Breast epithelium (tissue), 4 donors: ENCODE measurements at places on chromosomes 7 and 10. TPM values are rescaled to one million over a fixed set of nuclear protein-coding genes. Genes with fewer than 3 reads are reported as not detected.
A peak's percentile ranks its signal among the peaks of the same experiment; 100 is the strongest.

- no peak for DNase-seq
Observed at GRCh38 chr7:151381348-151382078, 28.3 kb downstream of the WDR86 start.

- DNase-seq, result no peak
Observed at GRCh38 chr10:34999532-34999931, 90.6 kb downstream of the CUL2 start.

DNA sequence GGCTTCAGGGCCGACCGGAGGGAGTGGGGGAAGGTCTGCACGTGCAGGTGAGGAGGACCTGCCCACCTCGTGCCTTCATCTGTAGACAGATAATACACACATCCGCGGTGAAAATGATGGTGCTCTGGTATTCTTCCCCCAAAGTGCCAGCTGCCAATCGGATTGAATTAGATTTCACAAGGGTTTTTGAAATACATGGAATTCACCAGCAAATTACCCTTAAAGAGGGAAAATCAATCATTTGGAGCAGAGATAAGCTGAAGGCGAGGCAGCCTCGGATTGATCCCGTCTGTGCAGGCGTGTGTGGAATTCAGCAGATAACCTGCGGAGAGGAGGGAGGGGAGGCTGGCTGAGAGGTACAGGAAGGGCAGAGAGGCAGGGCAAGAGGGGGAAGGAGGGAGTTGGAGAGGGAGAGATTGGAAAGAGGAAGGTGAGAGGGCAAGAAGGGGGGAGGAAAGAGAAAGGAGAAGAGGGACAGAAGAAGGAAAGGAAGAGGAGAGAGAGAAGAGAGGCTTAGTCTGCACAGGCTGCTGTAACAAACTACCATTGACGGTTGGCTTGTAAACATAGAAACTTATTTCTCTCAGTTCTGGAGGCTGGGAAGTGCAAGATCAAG is 84.2 kb downstream of the C10orf105 start:
- DNase-seq, result no peak

- no peak for DNase-seq
Observed at GRCh38 chr10:117441812-117442443, 66.7 kb upstream of the PDZD8 start.

DNA sequence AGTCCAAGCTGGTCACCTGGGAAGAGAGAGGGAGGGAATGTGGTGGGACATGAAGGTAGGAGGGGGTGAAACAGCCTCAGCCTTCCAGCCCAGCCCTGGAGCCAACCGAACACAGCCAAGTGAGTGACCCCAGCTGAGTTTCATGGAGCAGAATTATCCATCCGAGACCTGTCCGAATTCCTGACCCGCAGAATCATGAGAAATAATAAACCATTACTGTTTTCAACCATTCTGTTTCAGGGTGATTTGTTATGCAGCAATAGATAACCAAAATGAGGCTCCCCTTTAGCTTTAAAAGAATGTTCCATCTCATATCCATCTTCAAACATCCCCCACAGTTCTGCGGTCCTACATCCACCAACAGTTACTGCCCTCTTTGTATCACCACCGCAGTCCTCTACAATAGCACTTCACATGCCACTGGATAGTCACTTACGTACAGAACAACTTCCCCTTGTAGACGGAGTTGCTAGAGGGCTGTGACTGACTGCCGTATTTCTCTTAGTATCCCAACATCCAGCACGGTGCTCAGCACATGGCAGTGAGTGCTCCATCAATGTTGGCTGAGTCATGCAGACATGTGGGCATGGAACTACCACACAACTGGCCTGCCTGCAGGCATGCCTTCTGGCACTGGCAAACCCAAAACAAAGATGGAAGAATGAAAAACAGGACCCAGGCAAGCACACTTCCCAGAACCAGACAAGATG is 18.5 kb downstream of the KIAA1549 start:
- DNase-seq, result no peak

GRCh38 chr7:93551063-93551895 is 23.2 kb downstream of the CALCR start:
- DNase-seq, result no peak

GRCh38 chr7:24341691-24342413 is 57.9 kb downstream of the NPY start:
- DNase-seq, result no peak

DNA sequence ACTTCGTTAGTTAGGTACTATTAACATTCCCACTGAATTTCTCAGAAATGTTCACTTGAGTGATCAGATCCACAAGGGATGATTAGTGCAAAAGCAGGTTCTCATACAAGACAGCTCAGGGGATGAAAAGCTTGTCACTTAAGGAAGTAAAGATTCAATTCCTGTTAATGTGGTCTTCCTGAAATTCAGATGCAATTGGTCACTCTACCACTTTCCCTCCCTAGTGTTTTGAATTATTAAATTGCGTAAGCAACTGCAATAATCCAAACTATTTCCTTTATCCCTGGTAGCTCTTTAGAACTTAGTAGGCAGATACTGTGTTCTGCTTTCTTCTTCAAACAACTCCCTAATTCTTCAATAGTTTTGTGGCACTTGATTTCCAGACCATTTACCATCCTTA is 121.4 kb downstream of the MAGI2 start:
- DNase-seq, result no peak

GRCh38 chr10:5373307-5373706 is 8.5 kb downstream of the UCN3 start:
- DNase-seq, result no peak

GRCh38 chr10:115441907-115442545 is 348.9 kb downstream of the ATRNL1 start:
- no peak for DNase-seq

- no peak for DNase-seq
Observed at GRCh38 chr7:543501-544337, 24.1 kb upstream of the PDGFA start.

DNA sequence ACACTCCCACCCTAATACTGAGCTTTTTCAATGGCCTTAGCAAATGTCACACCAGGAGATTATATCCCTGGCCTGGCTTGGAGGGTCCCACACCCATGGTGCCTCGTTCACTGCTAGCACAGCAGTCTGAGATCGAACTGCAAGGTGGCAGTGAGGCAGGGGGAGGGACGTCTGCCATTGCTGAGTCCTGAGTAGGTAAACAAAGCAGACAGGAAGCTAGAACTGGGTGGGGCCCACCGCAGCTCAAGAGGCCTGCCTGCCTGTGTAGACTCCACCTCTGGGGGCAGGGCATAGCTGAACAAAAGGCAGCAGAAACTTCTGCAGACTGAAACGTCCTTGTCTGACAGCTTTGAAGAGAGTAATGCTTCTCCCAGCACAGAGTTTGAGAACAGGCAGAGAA is 338.9 kb upstream of the MBL2 start:
- no peak for DNase-seq

DNA sequence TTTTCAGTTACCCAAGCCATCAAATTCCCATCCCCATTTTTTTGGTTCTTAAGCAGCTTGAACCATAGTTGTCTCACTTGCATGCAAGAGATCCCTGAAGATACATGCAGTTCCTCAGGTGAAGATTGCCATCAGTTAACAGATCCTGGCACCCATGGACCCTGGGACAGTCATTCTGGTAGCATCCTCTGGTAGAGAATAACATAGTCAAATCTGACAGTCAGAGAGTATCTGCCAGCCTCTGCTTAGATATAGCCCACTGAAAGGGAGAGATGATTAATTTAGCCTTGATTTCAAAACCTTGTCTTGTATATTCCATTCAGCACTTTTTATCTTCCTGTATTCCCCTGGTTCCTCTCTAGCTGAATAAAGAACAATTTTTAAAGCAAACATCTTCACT is 280.4 kb downstream of the KCNMA1 start:
- DNase-seq, result no peak

GRCh38 chr10:1579141-1579491 is 158.2 kb downstream of the ADARB2 start:
- no peak for DNase-seq

DNA sequence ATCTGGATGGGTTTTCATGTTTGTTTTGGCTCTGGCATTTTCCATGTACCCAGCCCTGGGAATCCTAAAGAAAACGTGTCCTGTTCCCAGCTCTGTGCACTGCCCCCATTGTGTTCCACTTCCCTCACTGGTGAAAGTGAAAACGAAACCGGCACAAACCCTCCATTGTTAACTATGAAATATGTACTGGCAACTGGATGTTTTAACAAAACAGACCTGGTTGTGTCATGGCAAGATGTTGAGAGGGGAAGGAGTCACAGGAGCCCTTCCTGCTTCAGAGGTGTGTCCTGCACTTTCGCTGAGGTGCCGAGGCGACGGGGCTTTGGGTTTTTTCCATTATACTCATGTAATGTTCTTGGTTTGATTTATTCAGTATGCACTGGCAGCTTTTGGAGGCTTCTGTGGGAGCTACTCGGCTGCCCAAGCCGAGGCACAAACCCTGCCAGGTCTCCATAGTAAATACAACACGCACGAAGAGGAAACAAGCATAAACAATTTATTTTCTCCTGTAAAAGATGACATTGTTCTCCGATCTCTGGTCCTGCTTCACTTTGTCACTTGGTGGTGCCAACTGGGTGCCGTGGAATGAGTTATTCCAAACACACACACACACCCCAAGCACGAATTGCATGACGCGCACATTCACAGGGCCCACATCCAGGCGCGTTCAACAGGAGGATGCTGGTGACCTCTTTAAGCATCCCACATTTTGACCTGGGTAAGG is 118.2 kb downstream of the CDK6 start:
- no peak for DNase-seq

GRCh38 chr10:32489901-32490300 is 44.0 kb downstream of the CCDC7 start:
- no peak for DNase-seq

DNA sequence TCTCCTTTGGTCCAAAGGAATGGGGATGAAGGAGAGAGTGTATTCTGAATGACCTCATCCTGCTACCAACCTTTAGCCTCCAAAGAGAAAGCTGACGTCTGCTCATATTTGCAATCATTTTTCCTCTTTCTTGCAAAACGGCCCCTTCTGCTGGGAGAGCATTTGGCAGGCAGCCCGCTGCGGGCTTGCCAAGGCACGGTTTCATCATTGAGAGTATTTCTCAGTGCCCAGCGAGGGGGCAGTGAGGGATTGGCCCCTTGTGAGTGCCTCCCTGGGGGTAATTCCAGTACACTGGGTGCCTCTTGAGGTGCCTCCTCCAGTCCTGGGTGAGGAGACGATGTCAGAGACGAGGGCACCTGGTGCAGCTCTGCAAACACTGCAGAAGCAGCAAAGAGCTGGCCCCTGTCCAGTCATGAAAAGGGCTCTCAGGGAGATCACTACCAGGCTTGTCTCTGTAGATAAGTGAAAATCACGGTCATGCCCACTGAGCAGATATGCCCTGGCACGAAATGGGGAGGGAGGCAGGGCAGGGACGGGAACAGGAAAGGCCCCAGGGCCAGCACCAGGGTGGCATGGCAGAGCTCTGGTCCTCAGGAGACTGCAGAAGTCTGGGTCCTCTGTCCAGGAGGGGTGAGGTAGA is 48.7 kb upstream of the SHH start:
- DNase-seq, result peak; percentile 18

DNA sequence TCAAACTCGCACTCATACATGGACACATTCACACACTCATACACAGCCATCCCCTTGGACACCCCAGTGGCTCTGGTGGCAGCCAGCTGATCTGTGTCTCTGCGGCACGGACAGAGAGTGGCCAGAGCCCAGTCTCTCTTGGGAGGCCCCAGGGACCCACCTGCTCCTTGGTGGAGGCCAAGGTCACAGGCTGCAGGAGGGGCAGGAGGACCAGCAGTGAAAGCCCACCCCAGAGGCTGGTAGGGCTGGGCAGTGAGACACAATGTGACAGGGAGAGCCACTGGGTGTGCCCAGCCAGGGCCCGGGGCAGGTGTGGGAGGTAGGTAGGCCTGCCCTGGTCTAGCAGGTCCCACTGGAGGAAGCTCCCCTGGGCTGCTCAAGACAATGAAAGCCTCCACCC is 18.5 kb downstream of the SHH start:
- DNase-seq, result no peak

DNA sequence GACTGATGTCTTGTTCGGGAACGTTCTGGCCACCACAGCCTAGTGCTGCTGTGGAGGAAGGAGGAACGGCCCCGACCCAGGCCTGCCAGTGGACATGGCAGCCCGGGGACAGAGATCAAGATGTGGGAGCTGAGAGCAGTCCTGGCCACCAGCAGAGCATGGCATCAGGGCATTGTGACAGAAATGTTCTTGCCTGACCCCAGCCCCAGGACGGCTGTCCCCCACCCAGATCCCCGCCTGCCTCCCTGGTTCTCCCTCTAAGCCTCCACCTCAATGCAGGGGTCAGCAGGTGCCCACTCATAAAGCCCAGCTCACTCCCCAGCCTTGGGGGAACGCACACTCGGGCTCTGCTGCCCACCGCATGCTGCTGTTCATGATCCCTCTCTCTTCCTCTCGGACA is 42.9 kb upstream of the HSPA12A start:
- no peak for DNase-seq

The CDC14C gene
- total RNA-seq, result not detected

The NEUROD6 gene
- total RNA-seq, result not detected

The CHN2 gene
- 7.9 TPM for total RNA-seq

The OR6V1 gene
- total RNA-seq, result not detected
